ENCODE measurements at places on chromosomes 16 and 17.
A peak's percentile ranks its signal among the peaks of the same experiment; 100 is the strongest.

GRCh38 chr16:4529085-4530060 is 9.2 kb downstream of the CDIP1 start:
- peak; percentile 68 for DNase-seq

GRCh38 chr16:8885674-8886592 is 3.8 kb downstream of the LITAFD start:
- peak; percentile 40 for DNase-seq

- no peak for DNase-seq
Observed at GRCh38 chr17:36511216-36511615, 23.5 kb downstream of the MYO19 start.

DNA sequence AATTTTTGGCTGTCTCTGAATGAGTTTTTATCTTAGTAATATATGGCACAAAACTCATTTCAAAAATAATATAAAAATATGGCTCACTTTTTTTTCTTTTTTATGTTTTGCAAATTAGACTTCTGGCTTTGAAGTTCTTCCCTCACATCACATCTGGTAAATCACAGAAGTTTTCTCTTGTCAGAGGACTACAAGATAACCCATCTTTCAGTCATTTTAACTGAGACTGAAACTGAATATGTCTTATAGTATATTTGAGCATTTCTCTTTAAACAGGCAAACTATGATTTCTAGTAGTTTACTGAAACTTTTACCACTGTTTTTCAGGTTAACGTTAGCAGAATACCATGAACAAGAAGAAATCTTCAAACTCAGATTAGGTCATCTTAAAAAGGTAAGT is 51.1 kb upstream of the MRC2 start:
- no peak for DNase-seq

- no peak for DNase-seq
Observed at GRCh38 chr17:61813211-61813610, 50.1 kb downstream of the BRIP1 start.

DNA sequence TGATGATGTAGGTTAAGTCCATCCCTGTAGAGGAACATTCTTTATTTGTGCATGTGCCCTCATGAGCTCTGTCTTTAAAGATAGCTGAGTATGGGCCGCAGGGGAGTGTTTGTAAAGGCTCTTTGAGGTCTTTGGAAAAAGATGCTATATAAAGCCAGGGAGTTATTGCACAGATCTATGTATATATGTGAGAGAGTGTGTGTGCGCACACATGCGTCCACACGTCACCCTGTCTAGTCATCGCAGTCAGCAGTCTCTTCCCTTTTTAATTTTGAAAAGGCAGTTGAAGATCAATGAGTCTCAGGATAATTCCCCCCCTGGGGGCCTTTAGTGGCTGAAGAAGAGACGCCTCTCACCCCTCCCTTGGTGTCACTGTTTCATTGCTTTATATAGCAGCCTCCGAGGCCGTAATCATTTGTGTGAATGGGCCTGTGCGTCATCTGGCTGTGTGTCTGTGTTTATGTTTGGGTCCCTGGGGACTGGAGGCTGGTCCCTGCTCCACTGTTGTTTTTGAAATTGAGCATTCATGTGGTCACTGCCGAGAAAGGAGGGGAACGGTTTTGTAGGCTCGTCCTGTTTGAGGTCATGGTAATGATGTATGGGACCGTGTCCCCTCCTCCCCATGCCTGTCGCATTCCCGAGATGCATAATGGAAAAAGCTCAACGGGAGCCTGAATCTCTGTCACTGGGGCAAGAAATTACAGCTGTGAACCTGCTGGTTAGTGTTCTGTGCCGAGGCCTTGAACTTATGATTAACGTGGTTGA is 143.9 kb downstream of the SNX29 start:
- DNase-seq, result peak; percentile 83

DNA sequence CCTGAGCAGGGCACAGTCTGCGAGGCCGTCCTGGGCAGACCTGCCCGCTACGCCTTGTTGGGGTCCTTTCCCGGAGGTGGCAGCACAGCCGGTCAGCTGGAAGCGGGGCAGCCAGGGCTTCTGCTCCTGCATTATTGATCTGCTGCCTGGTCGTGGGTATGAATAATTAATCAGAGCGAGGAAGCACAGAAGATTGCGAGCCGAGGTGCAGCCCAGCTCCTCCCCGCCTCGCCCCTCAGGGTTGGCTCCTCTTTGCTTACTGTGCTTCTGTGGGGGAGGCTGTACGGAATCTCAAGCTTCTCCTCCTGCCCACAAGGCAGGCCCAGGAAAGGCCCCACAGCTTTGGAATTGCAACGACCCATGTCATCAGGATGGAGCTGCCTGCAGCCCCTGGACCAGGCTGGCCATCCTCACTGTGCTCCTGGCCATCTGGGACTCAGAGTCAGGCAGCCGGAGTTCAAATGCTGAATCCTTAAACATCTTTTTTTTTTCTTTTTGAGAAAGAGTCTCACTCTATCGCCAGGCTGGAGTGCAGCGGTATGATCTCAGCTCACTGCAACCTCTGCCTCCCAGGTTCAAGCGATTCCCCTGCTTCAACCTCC is 25.6 kb downstream of the TRARG1 start:
- DNase-seq, result no peak

DNA sequence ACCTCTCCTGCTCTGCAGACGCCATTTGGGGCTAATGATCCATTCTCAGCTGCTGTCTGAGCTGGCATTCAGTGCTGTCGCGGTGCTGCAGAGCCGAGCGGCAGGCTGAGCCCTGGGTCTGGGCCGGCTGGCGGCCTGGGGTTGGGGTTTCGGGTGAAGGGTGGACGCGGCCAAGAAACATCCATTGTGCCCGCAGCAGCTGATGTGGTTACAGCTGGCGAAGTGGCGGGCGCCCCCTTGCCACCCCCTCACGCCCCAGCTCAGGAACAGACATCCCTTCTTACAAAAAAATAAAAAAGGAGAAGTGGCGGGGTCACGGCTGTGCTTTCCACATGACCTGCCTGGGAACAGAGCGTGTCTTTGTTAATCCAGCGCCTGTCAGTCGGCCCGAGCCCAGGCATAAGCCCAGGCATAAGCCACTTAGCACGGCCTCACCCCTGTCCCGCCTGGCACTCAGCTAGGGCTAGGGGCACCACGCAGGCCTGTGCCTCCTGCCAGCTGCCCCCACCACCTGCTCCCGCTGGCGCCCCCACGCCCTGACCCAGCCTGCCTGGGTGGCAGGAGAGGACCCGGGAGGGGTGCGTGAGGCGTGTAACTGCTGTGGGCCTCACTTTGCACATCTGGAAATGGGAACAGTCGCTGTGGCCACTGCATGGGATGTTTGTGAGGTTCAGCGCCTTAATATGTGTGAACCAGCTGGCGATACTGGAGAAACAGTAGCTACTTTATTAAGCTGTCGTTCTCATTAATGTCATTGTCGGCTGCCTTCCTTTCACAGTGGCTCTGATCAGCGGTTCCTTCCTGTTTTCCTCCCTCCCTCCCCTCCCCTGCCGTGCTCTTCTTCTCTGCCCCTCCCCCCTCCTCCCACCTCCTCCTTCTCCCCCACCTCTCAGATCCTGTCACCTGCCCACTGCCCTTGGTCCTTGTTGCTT is 197.7 kb upstream of the CIBAR2 start:
- DNase-seq, result no peak

GRCh38 chr16:49644145-49644463 is 211.8 kb downstream of the ZNF423 start:
- peak; percentile 59 for DNase-seq

DNA sequence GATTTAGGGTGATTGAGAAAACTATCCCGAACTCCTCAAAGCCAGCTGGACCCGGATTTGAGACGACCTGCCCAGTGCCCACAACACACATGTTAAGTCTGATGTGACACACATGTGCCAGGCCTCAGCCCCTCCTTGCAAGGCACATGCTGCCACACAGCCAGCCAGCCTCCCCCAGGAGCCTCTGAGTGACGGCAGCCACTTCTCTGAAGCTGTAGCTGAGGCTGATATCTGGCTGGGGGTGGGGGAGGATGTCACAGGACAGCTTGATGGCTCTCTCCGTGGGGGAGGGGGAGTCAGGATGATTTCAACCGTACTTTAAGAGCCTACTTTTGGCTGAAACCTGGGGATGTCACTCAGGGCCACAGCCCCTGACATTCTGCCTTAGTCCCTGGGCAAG is 40.9 kb downstream of the SRCIN1 start:
- DNase-seq, result no peak

- no peak for DNase-seq
Observed at GRCh38 chr17:59492091-59492451, 73.3 kb upstream of the DHX40 start.

- DNase-seq, result no peak
Observed at GRCh38 chr16:87698676-87699199, 67.0 kb downstream of the KLHDC4 start.

- DNase-seq, result peak; percentile 68
Observed at GRCh38 chr16:57530104-57530521, 6.3 kb downstream of the CCDC102A start.

- no peak for DNase-seq
Observed at GRCh38 chr16:70701036-70701435, 15.2 kb upstream of the MTSS2 start.

GRCh38 chr17:28319598-28319935 is 567 bp downstream of the TMEM97 start:
- no peak for DNase-seq

- no peak for DNase-seq
Observed at GRCh38 chr16:69440250-69440649, 15.8 kb downstream of the CYB5B start.

DNA sequence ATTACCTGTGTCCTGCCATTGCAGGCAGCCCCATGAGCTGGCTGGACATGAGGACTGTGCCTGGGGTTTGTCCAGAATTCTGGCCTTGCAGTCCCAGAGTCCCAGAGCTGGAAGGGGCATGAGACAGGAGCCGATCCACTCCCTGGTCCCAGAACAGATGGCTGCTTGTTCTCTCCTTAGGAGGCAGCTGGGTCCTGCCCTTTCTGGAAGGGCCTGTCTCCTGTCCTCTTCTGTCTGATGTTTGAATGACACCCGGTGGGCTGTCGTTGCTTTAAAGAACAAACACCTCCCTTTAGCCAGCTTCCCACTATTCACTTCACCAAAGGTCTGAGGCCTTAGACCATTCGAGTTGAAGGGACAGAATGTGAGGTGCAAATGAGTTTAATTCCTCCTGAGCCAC is 63.8 kb downstream of the RAP1GAP2 start:
- no peak for DNase-seq

DNA sequence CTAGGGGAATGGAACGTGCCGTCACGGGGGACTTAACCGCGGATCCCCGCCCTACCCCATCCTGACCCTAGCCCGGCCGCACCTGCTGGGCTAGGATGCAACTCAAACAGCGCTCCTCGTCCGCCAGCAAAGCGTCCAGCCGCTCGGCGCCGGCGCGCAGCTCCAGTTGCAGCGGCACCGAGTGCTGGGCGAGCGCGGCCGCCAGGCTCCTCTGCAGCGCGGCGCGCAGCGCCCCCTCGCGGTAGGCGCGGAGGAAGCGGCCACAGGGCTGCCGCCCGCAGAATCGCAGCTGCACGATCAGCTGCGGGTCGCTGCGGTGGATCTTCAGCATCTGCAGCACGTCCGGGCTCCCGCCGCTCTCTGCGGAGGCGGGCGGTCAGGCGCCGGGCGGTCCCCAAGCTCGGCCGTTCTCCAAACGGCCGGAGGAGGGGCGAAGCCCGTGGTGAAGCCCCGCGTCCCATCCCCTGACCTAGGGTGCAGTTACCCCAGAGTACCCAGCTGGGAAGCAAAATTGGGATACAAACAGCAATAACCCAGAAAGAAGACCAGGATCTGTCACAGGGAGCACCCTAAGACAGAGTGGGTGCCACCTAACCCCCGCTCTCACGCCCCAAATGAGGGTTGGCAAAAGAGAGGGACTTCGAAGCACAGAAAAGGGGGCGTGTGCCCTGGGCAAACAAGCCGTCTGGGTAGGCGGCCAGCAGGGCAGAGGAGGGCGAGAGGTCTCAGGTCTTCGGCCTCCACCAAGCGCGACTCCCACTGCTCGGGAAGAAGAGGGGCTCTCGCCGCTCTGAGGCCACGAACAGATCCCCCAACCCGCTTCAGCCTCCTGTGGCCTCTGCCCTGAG is 4.2 kb downstream of the TRADD start:
- DNase-seq, result peak; percentile 58

DNA sequence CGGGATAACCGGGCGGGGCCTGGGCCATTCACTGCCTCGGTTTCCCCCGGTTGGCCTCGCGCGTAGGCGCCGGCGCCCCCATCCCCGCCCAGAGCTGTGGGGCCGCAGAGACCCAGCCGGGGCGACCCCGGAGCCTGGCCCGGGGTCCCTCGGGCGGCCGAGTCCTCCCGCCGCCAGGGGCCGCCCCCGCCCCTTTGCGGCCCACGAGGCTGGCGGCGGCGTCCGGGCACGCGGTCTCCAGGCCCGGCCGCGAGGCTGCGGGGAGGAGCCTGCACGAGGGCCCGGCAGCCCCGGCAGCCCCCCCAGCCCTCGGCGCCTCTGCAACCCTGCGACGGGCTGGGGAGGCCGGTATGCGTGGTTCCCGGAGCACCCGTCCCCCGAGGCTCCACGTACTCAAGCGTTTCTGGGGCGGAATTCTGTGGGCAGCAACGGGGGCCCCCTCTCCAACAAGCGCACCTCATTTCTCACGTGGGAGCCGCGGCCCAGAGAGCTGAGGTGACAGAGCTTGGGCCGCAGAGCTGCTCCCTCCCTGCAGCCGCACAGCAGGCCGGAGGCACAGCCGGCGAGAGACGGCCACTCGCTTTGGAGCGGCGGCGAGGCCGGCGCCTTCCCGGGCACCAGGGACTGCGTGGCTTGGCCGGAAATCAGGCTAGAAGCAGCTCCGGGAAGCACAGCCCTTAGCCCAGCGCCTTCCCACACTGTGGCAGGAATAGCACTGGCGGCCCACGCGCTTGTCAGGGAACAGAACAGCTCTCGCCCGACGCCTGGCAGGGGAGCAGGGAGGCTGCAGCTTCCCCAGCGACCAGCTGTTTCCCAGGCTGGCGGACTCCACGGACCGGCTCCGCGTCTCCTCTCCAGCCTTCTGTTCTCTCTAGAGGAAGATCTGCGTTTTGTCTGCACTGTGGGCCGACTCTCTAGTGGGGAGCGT is 867 bp upstream of the LIMD2 start:
- peak; percentile 52 for DNase-seq

GRCh38 chr17:79658811-79659207 is 48.0 kb upstream of the RBFOX3 start:
- DNase-seq, result no peak

- no peak for DNase-seq
Observed at GRCh38 chr17:73368085-73368631, 56.4 kb upstream of the CDC42EP4 start.

DNA sequence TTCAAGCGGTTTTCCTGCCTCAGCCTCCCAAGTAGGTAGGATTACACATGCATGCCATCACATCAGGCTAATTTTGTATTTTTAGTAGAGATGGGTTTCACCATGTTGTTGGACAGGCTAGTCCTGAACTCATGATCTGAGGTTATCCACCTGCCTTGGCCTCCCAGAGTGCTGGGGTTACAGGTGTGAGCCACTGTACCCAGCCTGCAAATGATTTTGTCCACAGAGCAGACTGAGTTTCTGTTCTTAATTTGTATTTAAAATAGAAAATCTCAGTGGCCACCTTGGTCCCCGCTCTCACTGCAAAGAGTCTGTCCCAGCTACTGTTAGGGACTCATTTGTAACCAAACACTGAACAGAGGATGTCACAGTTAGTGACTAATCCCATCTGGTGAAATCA is 415.7 kb upstream of the RBFOX1 start:
- DNase-seq, result no peak

- no peak for DNase-seq
Observed at GRCh38 chr16:50945171-50945570, 203.3 kb downstream of the CYLD start.

- peak; percentile 32 for DNase-seq
Observed at GRCh38 chr16:56776562-56776961, 46.6 kb downstream of the NUP93 start.

GRCh38 chr17:50514936-50515702 is 6.9 kb downstream of the MYCBPAP start:
- DNase-seq, result peak; percentile 29

GRCh38 chr17:55702150-55702549 is 20.5 kb downstream of the TMEM100 start:
- DNase-seq, result no peak

GRCh38 chr17:4764595-4764994 is 7.1 kb upstream of the TM4SF5 start:
- DNase-seq, result no peak

Data from astrocyte of the spinal cord (primary cell).